ENCODE measurements at places on chromosomes 12 and 14. TPM values are rescaled to one million over a fixed set of nuclear protein-coding genes. Genes with fewer than 3 reads are reported as not detected.

DNA sequence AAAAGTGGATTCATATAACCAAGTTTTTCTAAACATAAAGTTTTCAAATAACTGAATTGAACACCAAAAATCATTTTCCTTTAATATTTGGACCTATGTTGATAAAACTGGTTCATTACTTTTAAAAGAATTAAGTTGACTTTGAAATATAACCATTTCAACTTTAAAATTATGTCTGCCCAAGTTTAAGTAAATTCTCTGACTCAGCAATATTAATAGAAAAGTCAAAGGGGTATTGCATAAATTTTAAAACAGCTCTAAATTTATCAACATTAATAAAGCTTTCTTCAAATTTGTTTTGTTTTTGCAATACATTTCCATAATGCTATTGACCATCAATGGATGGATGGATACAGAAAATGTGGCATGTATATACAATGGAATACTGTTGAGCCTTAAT lies 168.4 kb upstream of the GARIN6 start:
- DNase-seq, result no peak
- H3K27me3 ChIP-seq, result no peaks in the 10 kb centered on the region

- H3K27me3 ChIP-seq, result no peaks in the 10 kb centered on the region
- H3K27ac ChIP-seq, result no peak overlapping the region
- no peak for DNase-seq
- H3K4me3 ChIP-seq, result no peak overlapping the region
- H3K36me3 ChIP-seq, result no peaks in the 10 kb centered on the region
Observed at GRCh38 chr12:120787889-120788288, 62.3 kb downstream of the ACADS start.

DNA sequence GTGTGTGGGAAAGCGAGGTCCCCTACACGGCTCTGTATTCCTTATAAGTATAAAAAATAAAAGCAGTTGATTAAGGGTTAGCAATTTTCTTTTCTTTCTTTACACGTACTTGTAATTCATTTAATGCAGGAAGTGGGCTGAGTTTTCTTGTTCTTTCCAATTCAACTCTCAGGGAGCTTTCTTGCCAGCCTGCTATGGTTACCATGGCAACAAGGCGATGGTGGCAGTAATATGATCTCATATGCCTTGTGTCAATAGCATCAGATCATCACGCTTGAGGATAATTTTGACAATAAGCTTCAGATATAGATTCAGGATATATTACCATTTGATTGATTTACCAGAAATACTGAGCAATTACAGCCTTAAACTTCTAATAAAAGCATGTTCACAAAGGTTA lies 466.5 kb downstream of the APAF1 start:
- no peak overlapping the region for H3K27ac ChIP-seq
- no peak overlapping the region for H3K4me3 ChIP-seq
- H3K27me3 ChIP-seq, result no peaks in the 10 kb centered on the region
- no peaks in the 10 kb centered on the region for H3K36me3 ChIP-seq

DNA sequence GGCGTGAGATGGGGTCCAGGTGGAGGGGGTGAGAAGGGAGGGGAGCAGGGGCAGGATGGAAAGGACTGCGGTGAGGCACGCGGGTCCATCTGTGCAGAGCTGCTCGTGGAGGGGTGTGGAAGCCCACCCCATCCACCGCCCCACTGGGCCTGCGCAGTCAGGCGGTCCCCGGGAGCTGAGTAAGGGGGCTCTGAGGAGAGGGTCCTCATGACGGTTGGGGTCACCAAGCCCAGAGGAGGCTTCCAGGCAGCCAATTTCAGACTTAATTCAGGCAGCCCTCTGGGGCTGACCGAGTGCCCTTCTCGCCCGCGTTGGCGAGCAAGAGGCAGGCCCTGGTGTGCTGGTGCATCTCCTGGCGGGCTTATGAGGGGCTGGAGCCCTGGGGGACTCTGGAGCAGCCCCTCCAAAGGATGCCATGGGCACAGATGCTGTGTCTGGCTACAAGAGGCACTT lies 115.5 kb downstream of the KIF26A start:
- no peaks in the 10 kb centered on the region for H3K4me1 ChIP-seq
- H3K27ac ChIP-seq, result no peak overlapping the region
- DNase-seq, result no peak
- no peaks in the 10 kb centered on the region for H3K27me3 ChIP-seq

DNA sequence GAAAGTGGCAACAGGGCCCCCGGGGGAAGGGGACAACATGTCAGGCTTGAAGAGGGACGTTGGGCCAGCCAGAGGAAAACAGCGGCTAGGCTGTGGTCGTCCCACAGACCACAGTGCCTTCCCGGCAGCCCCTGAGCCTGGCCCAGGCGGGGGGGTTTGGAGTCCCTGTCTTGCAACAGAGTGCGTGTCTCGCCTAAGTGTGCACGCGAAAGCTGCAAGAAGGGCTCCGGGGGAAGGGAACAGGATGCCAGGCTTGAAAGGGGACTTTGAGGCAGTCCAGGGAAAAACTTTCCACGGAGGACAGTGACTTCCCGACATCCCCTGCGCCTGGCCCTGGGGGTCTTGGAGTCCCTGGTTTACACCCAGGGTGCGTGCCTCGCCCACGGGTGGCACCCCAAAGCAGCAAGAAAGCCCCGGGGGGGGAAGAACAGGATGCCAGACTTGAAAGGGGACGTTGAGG lies 157.5 kb upstream of the ALG10B start:
- no peaks in the 10 kb centered on the region for H3K27me3 ChIP-seq
- H3K4me3 ChIP-seq, result no peak overlapping the region
- H3K36me3 ChIP-seq, result no peaks in the 10 kb centered on the region
- H3K4me1 ChIP-seq, result no peaks in the 10 kb centered on the region
- no peak overlapping the region for H3K27ac ChIP-seq

DNA sequence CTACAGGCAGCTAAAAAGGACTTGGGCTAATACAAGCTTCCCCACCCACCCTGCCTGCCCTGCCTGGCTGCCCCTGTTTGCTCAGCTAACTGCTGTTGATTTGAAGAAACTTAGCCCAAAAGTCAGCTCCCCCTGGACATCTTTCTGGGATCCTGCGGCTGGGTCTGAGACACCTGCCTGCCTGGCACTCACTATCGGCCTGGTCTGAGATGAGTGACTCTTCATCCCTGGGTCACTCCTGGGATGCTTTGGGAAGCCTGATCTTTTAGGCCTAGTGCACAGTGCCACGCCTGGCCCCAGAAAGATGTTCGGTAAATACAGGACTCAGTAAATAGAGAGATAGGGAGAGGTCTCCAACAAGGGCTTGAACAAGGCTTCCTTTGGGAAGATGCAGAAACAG lies 211.3 kb upstream of the DIO3 start:
- H3K27ac ChIP-seq, result no peak overlapping the region
- H3K36me3 ChIP-seq, result no peaks in the 10 kb centered on the region
- H3K4me1 ChIP-seq, result no peaks in the 10 kb centered on the region
- no peak for DNase-seq
- H3K4me3 ChIP-seq, result no peak overlapping the region

DNA sequence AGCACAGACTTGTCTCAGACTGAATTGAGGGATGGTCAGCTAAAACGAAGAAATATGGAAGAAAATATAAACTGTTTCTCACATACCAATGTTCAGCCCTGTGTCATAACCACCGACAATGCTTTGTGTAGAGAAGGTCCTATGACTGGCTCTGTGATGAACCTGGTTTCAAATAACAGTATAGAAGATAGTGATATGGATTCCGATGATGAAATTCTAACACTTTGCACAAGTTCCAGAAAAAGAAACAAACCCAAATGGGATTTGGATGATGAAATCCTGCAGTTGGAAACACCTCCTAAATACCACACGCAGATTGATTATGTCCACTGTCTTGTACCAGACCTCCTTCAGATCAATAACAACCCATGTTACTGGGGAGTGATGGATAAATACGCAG lies 7.9 kb upstream of the MAPK1IP1L start:
- no peak for DNase-seq
- no peaks in the 10 kb centered on the region for H3K4me1 ChIP-seq
- H3K27me3 ChIP-seq, result no peaks in the 10 kb centered on the region
- no peak overlapping the region for H3K4me3 ChIP-seq
- H3K27ac ChIP-seq, result no peak overlapping the region

- H3K4me1 ChIP-seq, result no peaks in the 10 kb centered on the region
- no peak overlapping the region for H3K4me3 ChIP-seq
- no peaks in the 10 kb centered on the region for H3K27me3 ChIP-seq
- no peaks in the 10 kb centered on the region for H3K36me3 ChIP-seq
- no peak overlapping the region for H3K27ac ChIP-seq
Observed at GRCh38 chr12:30106204-30106965, 322.6 kb upstream of the TMTC1 start.

DNA sequence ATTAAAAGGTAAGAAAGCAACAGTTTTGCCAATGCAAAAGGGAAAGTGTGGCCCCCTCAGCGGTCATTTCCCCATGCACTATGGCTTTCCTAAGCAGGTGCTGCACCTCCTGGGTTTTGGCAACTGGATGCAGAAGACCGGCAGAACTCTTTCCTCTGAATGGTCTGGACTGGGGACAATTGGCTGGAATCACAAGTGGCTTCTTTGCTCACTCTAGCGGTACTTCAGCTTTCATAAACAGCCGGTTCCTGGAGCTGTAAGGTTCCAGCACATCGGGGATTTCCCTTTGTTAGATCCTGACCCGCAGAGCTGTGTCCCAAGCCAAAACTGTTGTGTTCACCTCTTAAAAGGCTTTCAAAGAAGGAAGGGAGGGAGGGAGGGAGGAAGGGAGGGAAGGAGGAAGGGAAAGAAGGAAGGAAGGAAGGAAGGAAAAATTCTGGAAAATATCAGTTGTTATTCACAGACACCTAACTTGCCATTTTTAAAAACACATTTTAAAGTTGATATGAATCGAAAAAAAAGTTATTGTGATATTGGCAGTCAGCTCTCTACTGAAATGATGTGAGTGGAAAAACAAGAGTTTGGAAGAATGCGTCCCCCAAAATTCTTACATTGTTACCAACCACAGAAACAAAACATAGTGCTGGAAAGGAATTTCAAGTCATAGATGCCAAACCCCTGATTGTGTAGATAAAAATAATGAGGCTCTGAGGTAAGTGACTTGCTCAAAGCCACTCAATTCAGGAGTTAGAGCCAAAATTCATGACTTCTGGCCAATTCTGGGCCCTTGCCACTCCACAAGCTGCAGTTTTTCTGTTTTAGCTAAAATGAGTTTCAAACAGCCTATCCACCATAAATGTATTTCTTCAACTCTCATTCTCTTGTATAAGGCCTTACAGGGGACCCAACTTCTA lies 220.6 kb upstream of the HMGA2 start:
- H3K27ac ChIP-seq, result peak overlapping the region; percentile 47
- H3K4me1 ChIP-seq, result peaks cover 19% of the 10 kb centered on the region
- peaks cover 13% of the 10 kb centered on the region for H3K27me3 ChIP-seq
- peak; percentile 37 for DNase-seq

Gene KIF5A
- total RNA-seq, result not detected

Data from heart left ventricle (tissue), 16 donors.